ENCODE measurements at places on chromosomes 7 and 10.

DNA sequence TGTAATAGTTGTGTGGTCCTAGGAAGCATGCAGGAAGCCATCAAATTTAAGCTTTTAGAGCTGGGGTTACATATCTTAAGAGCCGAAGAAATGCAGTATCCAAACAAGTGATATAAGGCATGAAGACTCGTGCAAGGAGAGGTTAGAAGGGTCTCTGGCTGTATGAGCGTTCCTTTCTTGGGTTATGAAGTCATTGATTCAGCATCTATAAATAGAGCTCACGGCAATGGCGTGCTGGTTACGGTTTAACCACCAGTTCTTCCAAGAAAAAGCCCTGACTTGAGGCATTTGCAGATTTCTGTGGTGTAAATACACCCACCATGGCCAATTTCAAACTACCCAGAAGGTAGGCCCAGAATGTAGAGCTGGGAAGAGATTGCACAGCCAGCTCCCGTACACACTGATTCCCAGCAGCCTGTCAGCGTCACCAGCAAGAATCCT is 72.0 kb upstream of the KAT6B start:
- no peak for DNase-seq

GRCh38 chr7:155810770-155811559 is 1.3 kb downstream of the SHH start:
- DNase-seq, result no peak

GRCh38 chr10:35517431-35518181 is 87.5 kb upstream of the GJD4 start:
- DNase-seq, result no peak

- no peak for DNase-seq
These were observed 82.7 kb upstream of the PFKP start for GRCh38 chr10:2984682-2985081.

- no peak for DNase-seq
These were observed 70.1 kb downstream of the RNF133 start for GRCh38 chr7:122628651-122629411.

DNA sequence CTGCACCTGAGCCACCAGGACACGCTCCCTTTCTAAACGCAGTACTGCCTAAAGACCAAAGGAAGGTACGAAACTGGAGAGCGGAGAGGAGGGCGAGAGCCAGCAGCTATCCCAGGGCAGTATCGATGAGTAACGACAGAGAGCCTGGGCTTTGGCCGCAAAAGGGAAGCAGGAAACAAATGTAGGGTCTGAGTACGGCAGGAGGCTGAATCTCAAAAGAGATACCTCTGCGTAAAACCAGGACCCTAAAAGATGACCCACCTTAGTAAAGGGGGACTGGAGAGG is 20.4 kb downstream of the PARP12 start:
- no peak for DNase-seq

- no peak for DNase-seq
These were observed 305.6 kb upstream of the FZD1 start for GRCh38 chr7:90958647-90959046.

- no peak for DNase-seq
These were observed 240.0 kb downstream of the TEX36 start for GRCh38 chr10:125442856-125443540.

GRCh38 chr10:13628661-13629060 is 41.9 kb downstream of the PRPF18 start:
- DNase-seq, result no peak

- no peak for DNase-seq
These were observed 341.5 kb downstream of the OTUD1 start for GRCh38 chr10:23780331-23780730.

GRCh38 chr7:289756-290553 is at the start of gene FOXL3:
TSS of gene FOXL3 (plus strand) at chr7:290170. CDS start at chr7:290170, 0 bp downstream.
- DNase-seq, result no peak

- no peak for DNase-seq
These were observed 96.3 kb downstream of the BICC1 start for GRCh38 chr10:58608826-58609531.

- DNase-seq, result no peak
These were observed 246.3 kb downstream of the SKIDA1 start for GRCh38 chr10:21279217-21279575.

DNA sequence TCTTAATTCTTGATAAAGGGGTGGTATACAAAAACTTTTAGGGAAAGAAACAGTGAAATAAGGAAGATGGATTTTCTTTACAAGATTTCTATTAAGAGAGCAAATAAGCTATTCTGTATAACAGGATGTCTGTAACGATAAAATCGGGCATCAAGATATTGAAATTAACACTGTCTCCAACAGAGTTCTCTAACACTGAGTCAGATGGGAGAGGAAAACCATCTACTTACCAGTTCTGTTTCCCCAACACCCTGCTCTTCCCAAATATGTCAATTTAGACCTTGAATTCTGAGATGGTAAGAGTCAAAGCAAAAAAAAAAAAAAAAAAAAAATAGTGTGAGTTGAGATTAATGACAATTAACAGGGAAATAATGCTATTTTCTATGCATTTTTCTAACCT is 23.0 kb downstream of the SMURF1 start:
- DNase-seq, result no peak

DNA sequence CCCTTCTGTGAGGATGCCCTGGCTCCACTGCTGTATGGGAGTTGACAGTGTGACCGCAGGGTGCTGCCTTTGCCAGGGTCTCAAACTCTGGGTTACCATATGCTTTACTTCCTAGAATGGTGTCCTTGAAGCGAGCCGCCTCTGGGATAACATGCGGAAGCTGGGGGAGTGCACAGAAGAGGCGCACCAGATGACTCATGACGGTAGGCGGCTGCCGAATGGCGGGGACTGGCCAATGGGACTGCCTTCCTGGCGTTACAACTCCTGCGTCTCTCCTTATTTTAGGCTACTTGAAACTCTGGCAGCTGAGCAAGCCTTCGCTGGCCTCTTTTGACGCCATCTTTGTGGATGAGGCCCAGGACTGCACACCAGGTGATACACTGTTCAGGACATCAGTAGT is 27.3 kb downstream of the FBH1 start:
- no peak for DNase-seq

GRCh38 chr7:47720141-47720906 is 138.4 kb upstream of the TNS3 start:
- DNase-seq, result no peak

DNA sequence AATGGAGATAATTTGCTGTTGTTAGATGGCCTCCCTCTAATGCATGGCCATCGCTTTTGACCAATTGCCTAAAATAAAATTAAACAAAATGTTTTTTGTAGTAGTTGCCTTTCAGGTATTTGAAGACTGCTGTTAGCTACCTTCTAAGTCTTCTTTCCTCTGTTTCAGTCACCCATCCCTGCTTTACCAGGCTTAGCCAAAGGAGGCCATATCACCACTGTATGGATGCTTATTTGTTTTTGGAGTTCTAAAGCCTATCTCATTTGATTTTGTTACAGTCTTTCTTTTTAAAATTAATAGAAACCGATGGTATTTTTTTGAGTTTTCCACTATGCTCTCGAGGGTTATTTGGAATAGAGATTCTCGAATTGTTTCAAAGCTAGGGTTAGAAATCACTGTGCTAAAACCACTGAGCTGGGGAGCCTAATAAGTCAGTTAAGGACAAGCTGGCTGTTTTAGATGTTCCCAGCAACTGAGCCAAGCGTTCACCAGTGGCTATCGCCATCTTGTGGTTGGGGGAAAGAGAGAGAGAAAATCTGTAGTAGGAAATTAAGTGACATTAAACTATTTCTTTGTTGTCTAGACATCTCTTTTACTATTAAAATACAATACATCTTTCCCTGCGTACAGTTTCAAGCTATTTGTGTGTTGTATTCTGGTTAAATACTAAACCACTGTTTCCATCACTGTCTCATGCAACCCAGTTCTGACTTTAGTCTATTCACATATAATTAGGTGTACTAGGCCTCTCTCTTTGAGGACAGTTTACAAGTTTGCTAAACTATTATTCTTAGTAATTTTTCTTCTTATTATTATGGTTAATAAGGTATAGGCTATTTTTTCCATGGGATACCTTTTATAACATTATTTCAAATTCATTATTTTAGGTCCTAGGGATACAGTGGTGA is 52.2 kb downstream of the GPR158 start:
- peak; percentile 19 for DNase-seq

- DNase-seq, result no peak
These were observed 209.1 kb upstream of the VWC2 start for GRCh38 chr7:49564379-49564714.

DNA sequence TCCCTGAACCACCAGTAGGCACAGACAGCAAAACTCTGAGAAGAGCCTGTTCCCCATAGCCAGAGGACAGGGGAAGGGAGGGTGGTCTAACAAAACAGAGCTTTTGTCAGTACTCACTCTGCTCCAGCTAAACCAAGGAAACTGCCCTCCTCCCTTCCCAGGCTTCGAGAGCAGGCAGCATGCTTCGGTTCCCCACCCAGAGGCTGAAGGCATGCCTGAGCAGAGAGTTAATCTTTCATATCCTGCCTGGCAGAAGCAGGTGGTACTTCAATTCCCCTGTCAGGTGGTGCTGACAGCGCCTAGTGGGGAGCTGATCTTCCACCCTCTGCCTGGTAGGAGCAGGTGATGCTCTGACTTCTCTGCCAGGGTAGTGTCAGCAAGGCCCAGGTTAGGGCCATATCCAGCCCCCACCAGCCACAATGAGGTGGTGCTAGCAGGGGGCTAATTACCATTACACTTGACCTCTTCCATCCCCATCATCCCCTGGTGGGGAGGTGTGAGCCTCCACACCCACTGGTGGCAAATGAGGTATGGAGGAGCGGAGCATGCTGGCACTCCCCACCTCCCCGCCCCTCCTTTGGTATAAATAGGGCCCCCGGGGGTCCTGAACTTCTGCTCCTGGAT is 35.1 kb downstream of the SDK1 start:
- DNase-seq, result no peak

DNA sequence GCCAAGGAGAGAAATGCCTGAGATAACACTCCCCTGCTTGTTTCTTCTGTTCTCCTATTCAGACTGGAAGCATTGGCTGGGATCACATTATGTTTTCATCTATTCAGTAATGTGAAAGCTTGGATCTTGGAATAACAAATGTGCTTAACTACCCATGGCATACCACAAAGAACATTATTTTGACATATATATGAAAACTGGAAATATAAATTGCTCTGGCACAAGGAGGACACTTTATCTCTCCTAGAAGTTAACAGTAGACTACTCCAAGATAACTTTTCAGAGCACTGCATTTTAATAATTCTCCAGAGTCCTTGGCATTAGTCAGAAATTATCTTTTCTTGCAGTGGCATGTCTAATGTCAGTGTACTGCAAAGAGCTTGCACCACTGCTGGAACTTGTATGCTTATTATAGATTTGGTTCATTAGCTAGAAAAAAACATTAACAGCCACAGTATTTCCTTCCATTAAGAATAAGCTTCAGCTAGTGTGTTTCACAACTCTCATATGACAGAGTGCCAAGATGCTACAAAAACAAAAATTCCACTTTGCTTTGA is 169.3 kb upstream of the LRRN3 start:
- no peak for DNase-seq

DNA sequence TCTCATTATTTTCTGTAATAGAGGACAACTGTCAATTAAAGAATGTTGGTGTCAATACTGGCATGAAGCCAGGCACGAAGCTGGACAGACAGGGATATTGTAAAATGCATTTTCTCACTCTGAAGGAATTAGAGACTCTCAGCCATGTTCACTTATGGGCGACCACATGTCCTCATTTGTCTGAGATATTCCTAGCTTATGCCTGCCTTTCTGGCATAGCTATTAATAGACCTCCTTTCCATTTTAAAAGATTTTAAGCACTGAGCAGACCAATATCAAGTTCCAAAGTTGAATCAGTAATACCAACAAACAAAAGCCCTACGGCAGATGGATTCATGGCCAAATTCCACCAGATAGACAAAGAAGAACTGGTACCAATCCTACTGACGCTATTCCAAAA is 589.9 kb downstream of the GRM8 start:
- DNase-seq, result no peak

DNA sequence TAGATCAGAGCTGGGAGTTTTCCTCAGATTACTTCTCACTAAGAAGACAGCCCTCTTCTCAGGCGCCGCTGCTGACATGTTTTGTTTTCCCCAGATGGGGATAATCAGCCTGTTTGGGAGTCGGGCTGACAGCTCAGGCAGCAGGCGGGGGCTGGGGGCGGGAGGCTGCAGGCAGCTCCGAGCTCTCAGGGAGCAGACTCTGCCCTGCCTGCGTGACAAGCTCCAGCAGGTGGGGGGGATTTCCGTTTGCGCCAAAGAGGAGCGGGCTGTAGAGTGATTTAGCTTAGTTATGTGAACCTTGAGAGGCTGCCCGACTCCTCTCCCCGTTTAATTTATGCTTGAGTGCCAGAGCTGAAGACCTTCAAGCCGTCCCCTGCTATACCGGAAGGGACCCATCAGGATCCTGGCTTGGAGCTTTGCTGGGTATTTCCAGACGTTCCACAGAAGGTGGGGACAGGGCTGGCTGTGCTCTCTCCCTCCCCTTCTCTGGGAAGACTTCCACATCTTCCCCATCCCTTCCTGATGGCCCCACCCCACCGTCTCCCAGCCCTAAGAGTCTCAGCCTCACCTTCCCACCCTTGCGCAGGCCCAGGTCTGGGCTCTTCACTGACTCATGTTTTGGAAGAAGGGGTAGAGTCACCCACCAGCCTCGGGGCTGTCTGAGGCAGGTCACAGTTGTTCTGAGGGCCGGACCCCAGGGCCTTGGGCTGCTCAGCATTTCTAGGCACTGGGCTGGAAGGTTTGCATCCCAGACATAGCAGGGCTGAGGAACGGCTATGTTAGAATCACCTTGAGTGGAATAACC is 24.7 kb upstream of the ADCYAP1R1 start:
- DNase-seq, result no peak

GRCh38 chr7:130494431-130494858 is 2.6 kb downstream of the MEST start:
- DNase-seq, result no peak

DNA sequence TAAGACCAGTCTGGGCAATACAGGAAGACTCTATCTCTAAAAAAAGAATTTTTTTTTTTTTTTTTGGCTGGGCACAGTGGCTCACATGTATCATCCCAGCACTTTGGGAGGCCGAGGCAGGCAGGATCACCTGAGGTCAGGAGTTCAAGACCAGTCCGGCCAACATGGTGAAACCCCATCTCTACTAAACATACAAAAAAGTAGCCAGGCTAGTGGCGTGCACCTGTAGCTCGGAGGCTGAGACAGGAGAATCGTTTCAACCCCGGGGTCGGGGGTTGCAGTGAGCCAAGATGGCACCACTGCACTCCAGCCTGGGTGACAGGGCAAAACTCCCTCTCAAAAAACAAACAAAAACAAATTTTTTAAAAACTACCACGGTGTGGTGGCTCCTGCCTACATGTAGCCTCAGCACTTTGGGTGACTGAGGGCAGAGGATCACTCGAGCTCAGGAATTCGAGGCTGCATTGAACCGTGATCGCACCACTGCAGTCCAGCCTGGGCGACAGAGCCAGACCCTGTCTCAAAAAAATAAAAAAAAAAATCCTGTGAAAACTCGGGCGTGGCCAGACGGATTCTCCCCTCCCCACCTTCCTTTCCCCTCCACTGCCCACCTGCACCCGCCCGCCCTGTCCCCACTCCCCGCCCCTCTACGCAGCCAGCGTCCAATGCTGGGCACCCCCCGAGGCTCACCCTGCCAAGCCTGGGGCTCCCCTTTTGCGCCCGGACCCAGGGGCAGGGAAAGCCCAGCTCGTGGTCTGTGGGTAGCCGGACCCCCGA is 745 bp upstream of the ORAI2 start:
- DNase-seq, result no peak
